ENCODE measurements at places on chromosomes 5 and 9. TPM values are rescaled to one million over a fixed set of nuclear protein-coding genes. Genes with fewer than 3 reads are reported as not detected.

LIX1 gene
- polyA plus RNA-seq: not detected

ANXA1 gene
- 817 TPM for polyA plus RNA-seq

- DNase-seq: no peak
Measured at GRCh38 chr9:75671354-75671753, 219.1 kb upstream of the PCSK5 start.

DNA sequence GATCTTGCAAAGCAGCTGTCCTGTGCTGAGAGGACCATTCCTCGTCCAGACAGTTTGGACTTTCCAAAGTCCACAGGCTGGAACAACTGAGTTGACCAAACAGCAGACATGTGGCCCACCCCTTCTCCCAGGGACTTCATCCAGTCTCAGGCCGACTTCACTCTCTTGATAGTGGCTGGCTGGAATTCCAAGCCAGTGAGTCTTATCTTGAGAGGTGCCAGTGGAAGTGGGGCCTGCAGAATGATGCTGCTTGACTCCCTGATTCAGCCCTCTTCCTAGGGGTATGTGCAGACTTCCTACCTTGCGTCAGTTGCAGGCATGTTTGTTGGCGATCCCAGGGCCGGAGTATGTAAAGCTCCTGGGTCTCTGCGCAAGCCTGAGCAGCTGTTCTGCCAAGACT lies 131.4 kb upstream of the TSLP start:
- no peak for DNase-seq
